ENCODE measurements at places on chromosomes 5 and 9. TPM values are rescaled to one million over a fixed set of nuclear protein-coding genes. Genes with fewer than 3 reads are reported as not detected.

Gene GRXCR2
- total RNA-seq = not detected

Gene PKD2L2
- total RNA-seq = not detected

Gene ADGRD2
- not detected for total RNA-seq

Gene CDH12
- not detected for total RNA-seq

Gene ZDHHC11B
- 0.07 TPM for total RNA-seq
